NCI-H1694 treated with DMSO at 0.1 percent for 48 hours (cell line): ENCODE measurements at places on chromosomes 2 and 18.
A peak's percentile ranks its signal among the peaks of the same experiment; 100 is the strongest.

GRCh38 chr2:219570194-219570923 lies 980 bp downstream of the OBSL1 start:
- DNase-seq: no peak

DNA sequence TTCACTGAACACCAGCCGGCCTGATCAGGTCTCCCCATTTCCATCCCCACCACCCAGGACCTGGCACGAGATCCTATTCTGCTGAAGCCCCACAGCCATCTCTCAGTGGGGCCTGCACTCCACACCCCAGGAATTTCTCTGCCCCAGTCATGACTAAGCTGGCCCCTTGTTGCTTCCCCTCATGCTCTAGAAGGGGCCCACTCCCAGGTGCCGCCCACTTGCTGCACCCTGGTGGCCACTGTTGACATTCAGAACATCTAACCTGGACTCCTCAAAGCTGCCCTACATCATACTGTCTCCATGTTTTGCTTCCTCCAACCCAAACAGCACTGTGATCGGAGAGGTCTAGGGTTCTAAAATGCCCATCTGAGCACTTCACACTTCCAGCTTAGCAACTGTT lies 90.7 kb upstream of the KLHL29 start:
- DNase-seq: no peak

DNA sequence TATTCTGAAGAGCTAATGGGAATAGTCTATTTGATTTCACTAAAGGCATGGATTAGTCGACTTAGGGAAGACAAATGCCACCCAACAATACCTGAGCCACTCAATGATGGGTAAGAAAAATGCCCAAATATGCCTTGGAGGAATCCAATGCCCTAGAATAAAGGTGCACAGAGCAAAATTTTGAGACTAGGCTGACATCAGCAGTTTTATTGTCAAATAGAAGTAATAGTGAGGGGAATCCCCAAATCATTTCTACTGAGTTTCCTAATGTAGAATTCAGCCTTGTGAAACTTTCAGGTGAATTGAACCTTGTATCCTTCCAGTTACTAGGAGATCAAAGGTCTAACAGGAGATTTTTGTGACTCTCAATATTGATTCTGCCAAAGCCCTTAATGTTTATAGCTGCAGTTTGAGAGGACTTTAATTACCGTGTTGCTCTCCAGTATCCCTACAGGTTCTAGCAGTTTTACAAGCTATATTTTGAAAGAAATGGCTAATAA lies 50.8 kb upstream of the THSD7B start:
- DNase-seq: no peak

GRCh38 chr2:172888714-172889669 lies 153.3 kb downstream of the RAPGEF4 start:
- no peak for DNase-seq

- DNase-seq: peak; percentile 65
Measured at GRCh38 chr18:34122724-34123334, 101.9 kb downstream of the NOL4 start.

GRCh38 chr2:54805255-54805654 lies 81.8 kb downstream of the EML6 start:
- no peak for DNase-seq

DNA sequence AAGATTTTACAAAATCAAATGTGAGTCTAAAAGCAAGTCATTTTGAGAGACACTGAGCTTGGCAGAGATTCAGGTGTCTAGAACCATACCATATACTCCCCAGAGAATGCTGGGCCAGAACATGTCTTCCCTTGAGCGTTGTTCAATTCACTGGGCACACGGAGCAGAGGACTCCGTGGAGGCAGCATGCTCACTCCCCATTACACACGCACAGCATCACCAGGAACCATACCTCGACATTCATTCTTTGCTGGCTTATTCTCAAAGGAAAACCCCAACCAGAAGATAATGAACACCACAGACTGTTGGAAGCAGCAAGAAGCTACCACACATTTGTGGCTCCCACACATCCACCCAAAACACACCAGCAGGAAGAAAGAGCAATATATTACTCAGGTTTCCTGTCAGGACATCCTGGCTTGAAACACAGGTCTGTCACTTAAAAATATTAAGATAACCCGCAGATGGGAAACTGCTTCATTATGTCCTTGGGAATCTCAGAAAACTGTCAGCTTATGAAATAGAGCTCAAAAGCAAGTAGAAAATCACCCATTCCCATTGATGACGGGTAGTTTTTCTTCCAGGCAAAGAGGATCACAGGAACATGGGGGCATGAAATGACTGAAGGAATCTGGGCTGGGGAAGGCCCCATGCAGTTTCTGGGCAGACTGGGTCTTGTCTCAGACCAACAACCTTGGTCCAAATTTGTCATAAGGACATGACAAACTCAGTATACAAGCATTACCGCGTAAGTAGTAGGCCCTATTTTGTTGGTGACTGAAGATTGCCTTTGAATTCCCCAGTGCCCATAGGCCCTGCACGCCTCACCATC lies 46.4 kb downstream of the PCBP1 start:
- DNase-seq: peak; percentile 46

GRCh38 chr2:239952665-239953417 lies 72.3 kb downstream of the NDUFA10 start:
- no peak for DNase-seq

- DNase-seq: peak; percentile 55
Measured at GRCh38 chr18:79385708-79386341, 9.9 kb upstream of the NFATC1 start.

DNA sequence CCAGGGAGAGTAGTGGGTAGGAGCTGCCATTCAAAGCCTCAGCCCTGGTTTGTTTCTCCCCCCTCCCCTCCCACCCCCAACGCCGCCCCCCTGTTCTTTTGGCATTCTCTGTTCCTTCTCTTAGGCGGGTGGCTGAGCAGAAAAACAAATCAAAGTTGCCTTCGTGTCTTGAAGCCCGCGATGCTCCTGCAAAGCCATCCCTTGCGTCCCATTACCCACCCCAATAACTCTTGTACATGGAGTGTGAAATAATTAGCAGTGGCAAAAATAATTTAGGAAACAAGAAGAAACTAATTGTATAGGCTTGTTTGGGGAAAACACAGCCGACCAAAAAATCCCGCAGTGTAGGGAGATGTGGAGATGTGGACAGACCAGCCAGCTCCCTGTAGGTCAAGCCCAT lies 59.6 kb downstream of the CELF4 start:
- no peak for DNase-seq

- DNase-seq: no peak
Measured at GRCh38 chr18:47036298-47036874, 965 bp upstream of the ELOA2 start.

DNA sequence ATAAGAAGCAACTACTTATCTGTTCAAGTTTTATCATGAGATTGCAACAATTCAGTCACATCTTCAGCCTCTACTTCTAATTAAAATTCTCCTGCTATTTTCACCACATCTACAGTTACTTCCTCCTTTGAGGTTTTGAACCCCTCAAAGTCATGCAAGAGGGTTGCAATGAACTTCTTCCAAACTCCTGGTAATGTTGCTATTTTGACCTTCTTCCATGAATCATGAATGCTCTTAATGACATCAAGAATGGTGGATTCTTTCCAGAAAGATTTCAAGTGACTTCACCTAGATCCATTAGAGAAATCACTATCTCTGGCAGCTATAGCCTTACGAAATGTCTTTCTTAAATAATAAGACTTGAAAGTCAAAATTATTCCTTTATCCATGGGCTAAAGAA lies 1052.8 kb upstream of the NRXN1 start:
- no peak for DNase-seq

GRCh38 chr2:42770288-42771131 lies 6.6 kb upstream of the OXER1 start:
- DNase-seq: peak; percentile 22

- no peak for DNase-seq
Measured at GRCh38 chr2:64542071-64543007, 18.2 kb downstream of the AFTPH start.

GRCh38 chr2:114237331-114237730 lies 205.1 kb upstream of the DPP10 start:
- DNase-seq: no peak

DNA sequence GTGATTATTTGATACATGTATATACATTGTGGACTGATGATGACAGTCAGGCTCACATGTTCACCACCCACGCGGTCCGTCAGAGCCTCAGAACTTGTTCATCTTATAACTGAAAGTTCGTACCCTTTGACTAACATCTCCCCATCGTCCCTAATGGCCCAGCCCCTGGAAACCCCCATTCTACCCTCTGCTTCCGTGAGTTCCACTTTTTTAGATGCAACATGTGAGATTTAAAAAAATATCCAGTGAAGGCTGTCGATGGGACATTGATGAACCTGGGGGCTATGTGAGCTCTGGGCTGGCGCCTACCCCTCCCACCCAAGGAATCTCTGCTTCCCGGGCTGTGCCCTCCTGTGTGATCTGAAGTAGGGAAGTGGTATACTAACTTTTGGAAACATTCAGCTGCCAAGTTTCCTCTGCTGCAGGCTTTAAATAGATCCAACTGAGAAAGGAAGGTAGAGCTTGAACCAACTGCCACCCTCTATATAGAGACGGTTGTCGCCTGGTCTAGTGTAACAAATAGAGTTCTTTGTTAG lies 163.8 kb downstream of the FAM210A start:
- DNase-seq: no peak

DNA sequence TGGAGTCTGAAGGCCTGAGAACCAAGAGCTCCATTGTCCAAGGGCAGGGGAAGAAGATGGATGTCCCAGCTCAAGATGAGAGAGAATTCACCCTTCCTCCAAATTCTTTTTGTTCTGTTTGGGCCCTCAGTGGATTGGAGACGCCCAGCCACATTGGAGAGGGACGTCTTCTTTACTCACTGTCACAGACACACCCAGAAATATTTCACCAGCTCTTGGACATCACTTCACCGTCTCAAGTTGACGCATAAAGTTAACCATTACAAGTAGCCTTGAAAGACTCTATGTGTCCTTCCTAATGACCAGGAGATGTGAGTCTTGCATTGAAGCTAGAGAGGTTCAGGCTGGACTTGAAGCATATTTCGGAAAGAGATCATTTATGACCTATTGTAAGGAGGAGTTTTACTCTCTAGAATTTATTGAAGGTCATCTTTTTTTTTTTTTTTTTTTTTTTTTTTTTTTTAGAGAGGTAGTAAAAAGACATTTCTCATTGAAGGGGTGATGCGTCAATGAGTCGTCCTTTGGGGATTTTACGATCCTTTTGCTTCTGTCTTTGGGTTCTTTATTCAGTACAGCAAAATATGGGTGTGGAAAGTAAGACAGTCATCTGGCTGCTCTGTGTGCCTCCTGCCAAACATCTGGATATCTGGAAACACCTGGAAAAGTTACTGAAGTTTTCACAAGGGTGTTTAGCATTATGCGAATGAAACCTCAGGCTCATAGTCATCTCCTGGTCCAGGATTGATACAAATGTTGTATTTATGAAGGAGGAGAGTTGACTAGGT lies 118.1 kb downstream of the PRPF40A start:
- DNase-seq: no peak

- no peak for DNase-seq
Measured at GRCh38 chr18:61922435-61922834, 29.6 kb upstream of the RNF152 start.

- DNase-seq: peak; percentile 73
Measured at GRCh38 chr2:109510136-109511028, 103.4 kb downstream of the SEPTIN10 start.

DNA sequence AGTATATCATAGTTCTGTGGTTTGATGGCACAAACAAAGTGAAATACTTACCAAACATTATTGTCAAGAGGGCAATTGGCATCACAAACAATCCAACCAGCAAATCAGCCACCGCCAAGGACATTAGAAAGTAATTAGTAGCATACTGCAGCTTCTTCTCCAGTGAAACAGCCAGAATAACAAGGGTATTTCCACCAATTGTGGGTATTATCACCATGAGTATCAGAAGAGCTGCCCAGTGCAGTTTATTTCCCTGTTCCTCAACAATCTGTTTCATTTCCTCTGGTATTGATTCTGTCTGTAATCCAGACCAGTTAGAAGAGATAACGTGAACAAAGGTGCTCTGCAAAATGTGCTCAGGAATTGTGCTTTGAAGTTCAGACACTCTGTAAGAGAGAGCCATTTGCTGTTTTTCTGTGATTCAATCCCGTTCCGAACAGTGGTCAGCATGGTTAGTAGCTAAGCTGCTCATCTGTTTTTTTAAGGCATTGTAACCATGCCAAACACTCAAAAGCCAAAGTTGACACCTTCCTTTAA lies 1.4 kb downstream of the HTR2B start:
- DNase-seq: no peak

GRCh38 chr2:230935130-230935430 lies 10.0 kb upstream of the GPR55 start:
- DNase-seq: no peak

DNA sequence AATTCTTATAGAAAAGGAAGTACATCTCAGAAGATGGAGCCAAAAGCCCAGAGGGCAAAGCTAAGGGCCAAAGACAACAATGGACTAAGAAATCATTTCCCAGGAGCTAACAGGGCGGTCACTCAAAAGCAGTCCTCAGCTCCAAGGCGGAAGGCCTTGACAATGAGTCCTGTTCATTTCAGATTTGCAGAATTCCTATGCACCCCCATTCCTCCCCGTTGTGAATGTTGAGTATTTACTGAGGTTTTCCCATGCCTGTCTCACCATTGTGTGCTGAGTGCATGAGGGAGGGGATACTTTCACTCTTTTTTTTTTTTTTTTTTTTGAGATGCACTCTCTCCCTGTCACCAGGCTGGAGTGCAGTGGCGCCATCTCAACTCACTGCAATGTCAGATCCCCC lies 18.8 kb upstream of the DTNB start:
- DNase-seq: no peak

DNA sequence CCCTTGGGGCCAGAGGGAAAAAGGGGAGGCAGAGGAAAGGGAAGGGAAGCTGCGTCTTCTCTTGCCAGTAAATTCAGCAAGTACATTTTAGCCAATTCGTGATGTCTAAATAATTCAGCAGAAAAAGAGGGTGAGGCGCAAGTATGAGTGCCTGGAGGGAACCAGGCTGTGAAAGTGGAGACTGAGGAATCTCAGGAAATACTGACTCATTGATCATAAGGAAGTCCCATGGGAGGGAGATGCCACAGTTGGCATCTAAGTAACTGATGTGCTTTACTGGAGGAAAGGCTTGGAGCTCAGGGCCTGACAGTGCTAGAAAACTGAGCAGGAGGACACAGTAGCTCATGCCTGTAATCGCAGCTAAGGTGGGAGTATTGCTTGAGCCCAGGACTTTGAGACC lies 31.1 kb downstream of the KIF5C start:
- DNase-seq: no peak

DNA sequence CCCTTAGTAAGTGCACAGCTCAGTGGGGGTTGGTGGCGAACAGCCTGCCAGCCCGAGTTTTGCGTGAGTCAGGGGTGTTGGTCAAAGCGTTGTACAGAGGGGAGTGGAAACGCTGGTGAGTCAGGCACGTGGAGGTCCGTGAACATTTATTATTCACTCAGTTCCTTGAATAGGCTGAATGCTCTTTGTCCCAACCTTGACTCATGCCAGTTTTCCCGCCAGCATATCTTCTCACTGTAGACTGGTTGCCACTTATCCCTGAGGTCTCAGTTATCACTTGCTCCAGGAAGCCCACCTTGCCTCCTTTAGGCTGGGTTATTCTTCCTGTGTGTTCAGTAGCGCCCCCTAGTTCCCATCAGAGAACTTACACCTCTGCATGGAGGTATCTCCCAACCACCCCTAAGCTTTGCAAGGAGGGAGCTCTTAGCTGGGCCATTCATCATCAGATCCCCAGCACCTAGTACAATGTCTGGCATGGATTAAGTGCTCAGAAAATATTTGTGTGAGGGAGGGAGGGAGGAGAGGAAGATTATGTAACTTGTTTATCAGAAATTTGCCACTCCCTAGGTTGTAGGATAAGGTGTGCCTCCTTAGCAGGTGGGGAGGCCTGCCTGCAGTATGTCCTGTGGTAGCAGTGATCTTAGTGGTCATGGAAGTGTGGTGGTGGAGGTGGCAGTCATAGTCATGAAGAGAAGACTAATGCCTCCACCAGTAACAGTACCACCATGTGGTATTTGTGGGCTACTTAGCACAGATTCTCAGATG lies 72.1 kb downstream of the CABLES1 start:
- DNase-seq: no peak
